ENCODE measurements at places on chromosomes 4 and X.
A peak's percentile ranks its signal among the peaks of the same experiment; 100 is the strongest.

DNA sequence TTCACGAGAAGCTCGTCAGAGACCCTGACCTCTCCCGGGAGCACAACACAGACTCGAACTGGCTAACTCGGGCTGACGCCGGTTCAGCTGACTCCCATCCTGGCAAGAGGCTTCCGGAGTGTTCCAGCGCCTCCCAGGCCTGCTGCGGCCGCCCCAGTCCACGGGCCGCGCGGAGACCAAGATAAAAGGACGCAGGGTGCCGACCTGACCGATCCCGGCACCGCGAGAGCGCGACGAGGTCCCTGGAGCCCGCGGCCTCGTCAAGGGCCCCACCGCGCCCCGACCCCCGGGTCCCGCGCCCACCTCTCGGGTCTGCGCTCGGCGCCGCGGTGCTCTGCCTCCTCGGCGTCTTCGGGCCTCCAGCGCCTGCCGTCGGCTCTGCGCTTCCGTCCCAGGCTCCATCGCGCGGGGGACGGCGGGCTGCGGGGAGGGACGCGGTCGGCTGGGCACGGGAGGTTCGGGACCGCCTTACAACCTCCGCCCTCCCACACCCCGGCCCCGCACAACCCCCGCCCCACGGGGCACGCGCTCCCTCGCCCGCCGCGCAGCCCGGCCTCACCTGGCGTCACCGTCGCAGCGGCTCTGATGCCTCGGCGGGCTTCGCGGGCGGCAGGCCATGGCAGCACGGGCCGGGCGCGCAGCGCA lies 426 bp downstream of the SLBP start:
- no peak for DNase-seq

GRCh38 chr4:156173937-156174336 lies 220.3 kb upstream of the CTSO start:
- no peak for DNase-seq

- DNase-seq, result no peak
Measured at GRCh38 chr4:87570290-87570805, 38.0 kb upstream of the DSPP start.

DNA sequence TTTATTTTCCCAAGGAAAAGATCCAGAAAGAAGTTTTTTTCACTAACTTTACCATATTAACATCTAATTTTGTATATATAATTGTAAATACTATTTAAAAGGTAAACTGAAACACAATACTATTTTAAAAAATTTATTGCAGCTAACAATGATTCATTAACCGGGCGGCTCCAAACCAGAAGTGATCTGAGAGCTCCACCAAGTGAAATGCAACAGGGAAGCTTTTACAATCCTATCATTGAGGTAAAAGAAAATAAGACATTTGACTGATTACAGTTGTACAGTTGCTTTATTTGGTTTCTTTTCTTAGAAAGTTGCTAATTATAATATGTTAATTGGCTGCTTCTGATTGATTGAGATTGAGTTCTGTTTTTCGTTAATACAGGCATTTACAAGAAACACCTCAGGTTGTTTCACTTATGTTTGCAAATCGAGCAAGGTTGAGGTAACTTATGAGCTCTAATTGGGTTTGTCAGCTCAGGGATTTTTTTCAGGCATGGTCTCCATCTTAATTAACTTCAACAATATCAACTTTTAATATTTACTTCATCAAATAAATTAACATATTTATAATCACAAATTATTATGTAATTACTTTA lies 220.2 kb upstream of the UGT8 start:
- no peak for DNase-seq

GRCh38 chr4:138445098-138445497 lies 202.9 kb upstream of the SLC7A11 start:
- DNase-seq, result no peak

- no peak for DNase-seq
Measured at GRCh38 chrX:40685362-40685918, 38.1 kb upstream of the CXorf38 start.

DNA sequence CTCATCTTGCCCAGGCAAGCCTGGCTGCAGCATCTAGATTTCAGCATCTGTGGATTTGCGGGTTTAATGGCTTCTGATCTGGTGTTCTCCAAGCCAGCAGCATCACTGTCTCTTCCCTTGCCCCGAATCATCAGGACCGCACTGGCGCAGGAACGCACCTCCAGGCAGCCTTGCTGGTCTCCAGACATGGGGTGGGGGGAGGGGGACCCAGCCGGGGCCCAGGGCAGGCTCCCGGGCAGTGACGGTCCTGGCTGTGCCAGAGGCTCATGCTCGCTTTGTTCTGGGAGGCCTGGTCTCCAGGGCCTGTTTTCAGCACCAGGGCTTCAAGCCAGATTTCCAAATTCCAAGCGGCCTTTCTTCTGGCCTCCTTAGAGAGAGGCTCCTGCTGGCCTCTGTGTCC lies 4.9 kb downstream of the CFAP99 start:
- no peak for DNase-seq

GRCh38 chr4:185186769-185187168 lies 17.0 kb downstream of the CFAP97 start:
- no peak for DNase-seq

GRCh38 chr4:114691865-114692264 lies 93.3 kb downstream of the UGT8 start:
- DNase-seq, result no peak

DNA sequence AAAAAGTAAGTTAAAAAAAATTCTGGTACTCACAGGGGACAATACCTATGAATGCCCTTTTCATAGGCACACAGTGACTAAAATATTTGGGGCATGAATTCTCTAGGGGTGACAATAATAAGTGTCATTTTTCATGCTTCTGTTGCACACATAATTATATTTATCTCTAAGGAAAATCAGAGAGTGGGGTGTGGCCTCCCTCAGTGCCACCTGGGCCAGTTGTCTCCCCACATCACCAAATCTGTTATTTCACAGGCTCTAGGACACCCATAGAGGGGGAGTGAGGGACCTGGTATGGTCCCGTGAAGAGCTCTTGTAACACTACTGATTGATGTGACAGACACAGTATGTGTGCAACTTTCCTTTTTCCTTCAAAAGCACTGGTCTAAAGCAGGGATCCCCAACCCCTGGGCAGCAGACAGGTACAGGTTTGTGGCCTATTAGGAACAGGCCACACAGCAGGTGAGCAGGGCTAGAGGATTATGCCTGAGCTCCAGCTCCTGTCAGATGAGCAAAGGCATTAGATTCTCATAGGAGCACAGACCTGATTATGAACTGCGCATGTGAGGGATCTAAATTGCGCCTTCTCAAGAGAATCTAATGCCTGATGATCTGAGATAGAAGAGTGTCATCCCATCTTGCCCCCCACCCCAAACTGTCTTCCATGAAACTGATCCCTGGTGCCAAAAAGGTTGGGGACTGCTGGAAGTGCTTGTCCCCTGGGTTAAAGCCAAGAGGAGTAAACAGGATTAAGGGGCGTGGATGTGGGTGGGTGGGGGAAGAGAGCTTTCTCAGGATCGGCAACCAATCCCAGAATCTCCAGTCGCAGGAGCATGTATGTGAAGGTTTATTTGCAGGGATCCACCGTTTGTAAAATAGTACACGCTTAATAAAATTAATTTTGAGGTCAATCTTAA lies 856 bp downstream of the SLC9B1 start:
- peak; percentile 9 for DNase-seq

- no peak for DNase-seq
Measured at GRCh38 chr4:6493658-6494304, 21.4 kb upstream of the PPP2R2C start.

GRCh38 chr4:2462218-2462991 lies 6.5 kb upstream of the RNF4 start:
- DNase-seq, result peak; percentile 78

- DNase-seq, result no peak
Measured at GRCh38 chrX:137428766-137429591, 136.9 kb upstream of the ZIC3 start.

- DNase-seq, result no peak
Measured at GRCh38 chr4:90002441-90003062, 107.9 kb downstream of the MMRN1 start.

- DNase-seq, result no peak
Measured at GRCh38 chr4:168515222-168516011, 18.6 kb downstream of the PALLD start.

- DNase-seq, result no peak
Measured at GRCh38 chrX:50456712-50457484, 13.7 kb downstream of the DGKK start.

- no peak for DNase-seq
Measured at GRCh38 chrX:111035256-111035655, 60.7 kb upstream of the PAK3 start.

DNA sequence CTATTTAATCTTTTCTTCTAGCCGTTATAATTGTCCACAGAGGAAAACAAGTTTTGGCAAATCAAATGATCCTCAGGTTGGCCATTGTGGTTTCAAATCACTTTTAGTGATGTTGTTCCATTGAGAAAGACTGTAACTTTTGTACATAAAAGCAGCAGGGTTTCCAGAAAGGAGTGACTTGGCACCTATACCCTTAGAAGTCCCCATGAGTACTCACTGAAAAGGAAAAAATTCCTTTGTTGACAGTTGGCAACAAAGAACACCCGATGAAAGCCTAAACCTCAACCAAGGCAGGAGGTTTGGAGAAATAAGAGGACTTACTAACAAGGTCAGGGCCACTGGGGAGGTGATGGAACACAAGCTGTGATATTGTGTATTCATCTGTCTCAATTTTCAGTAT lies 474.4 kb downstream of the RAPGEF2 start:
- DNase-seq, result no peak

GRCh38 chr4:80005863-80006262 lies 67.2 kb downstream of the ANTXR2 start:
- no peak for DNase-seq

DNA sequence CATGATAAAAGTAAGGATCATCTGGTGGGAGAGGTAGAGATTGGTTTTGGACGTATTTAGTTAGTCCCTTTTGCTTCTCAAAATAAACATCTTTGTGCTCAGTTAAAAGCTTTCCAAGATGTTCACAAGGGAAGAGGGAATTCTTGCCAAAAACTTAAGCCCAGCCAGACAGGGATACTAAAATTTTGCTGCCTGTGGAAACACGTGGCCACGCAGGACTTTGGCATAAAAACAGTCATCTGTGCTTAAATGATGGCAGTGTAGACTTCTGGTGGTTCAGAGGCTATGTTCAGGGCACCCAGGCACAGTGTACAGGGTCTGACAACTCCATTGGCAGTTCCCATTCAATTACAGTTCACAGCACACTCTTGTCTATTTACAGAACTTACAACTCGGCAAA lies 93.2 kb upstream of the JADE1 start:
- DNase-seq, result no peak

GRCh38 chrX:109826954-109827708 lies 94.1 kb upstream of the ACSL4 start:
- DNase-seq, result no peak

- DNase-seq, result no peak
Measured at GRCh38 chrX:103716962-103717361, 6.3 kb downstream of the TMEM31 start.

DNA sequence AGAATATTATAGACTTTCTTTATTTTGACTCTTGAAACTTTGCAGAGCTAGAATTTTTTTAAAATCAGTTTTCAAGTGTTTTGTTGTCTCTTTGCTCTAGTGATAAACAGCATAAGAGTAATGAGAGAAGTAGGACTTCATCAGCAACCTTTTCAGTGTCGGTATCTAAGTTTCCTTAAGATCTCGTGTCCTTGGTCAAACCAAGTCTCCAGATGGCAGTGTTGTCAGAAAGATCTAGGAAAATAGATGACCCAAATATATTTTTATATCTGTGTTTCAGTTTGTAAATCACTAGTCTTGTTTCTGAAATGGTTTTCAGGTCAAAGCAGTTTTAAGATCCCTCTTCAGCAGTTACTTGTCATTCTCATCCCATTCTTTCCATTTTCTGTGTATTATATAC lies 438.3 kb downstream of the RAPGEF2 start:
- no peak for DNase-seq

DNA sequence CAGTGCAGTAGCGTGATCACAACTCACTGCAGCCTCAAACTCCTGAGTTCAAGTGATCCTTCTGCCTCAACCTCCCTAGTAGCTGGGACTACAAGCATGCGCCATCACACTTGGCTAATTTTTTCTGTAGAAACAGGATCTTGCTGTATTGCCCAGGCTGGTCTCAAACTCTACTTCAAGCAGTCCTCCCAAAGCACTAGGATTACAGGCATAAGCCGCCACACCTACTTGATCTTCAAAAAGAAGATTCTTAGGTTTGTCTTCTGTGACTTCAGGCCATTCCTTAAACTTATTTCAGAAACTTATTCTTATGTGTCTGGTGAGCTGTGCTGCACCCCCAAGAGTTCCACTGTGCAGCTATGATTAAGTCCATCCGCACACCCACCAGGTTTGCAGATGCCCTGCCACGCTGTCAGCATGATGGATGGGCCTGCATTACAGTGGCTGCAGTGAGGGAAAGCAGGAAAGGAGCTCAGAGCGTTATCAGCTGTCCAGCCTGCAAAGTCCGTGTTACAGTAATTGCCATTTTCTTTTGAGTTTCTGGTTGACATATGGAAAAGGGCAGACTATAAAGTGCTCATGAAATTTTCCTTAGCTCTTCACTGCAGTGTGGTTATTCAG lies 146.6 kb downstream of the AASDH start:
- DNase-seq, result peak; percentile 23

GRCh38 chr4:173508386-173509035 lies 21.5 kb downstream of the HAND2 start:
- no peak for DNase-seq

GRCh38 chr4:143389579-143390195 lies 53.0 kb downstream of the GAB1 start:
- DNase-seq, result no peak

DNA sequence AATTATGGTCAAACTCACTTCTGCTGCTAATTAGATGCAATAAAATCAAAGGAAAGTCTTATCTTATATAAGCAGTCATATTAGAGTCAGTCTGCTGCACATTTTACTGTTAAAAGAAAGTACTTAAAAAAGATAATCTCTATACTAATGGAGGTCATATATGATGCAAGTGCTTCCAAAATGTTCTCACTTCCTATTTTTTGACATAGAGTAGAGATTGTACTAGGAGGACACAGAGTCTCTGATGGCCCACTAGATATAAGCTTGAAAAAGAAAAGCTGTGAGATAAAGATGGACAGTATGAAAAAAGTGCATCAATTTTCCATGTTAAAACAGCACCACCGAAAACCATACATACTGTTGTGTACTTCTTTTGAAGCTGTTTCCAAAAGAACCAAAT lies 196.9 kb downstream of the KLHL13 start:
- no peak for DNase-seq

GRCh38 chrX:153889123-153889522 lies 3.1 kb upstream of the L1CAM start:
- no peak for DNase-seq

DNA sequence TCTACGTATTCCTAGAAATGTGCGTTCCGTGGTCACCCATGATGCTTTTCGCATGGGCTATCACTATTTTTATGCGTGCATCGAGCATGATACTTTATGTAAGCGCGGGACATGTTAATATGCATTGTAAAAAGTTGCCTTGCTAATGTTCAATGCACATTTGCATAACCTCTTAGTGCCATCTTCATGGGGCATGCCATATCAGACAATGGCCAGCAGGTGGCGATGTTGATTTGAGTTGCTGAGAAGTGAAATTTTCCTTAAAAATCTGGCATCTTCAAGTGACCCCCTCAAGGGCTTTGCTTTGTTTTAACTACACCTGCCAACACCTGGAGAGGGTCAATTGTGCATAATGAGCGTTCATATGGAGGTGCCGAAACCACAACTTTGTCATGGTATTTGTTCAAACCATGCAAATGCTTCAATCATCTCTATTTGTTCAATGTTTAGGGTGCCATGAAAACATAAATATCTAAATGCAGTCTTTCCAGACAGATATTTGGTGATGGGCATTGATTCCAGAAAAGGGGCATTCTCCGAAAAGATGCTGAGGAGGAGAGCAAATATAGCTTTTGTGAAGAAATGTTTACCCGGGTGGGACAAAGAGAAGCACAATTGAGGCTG lies 833.9 kb upstream of the PRKX start:
- no peak for DNase-seq
